ENCODE measurements at places on chromosomes 7 and 10. TPM values are rescaled to one million over a fixed set of nuclear protein-coding genes. Genes with fewer than 3 reads are reported as not detected.

DNA sequence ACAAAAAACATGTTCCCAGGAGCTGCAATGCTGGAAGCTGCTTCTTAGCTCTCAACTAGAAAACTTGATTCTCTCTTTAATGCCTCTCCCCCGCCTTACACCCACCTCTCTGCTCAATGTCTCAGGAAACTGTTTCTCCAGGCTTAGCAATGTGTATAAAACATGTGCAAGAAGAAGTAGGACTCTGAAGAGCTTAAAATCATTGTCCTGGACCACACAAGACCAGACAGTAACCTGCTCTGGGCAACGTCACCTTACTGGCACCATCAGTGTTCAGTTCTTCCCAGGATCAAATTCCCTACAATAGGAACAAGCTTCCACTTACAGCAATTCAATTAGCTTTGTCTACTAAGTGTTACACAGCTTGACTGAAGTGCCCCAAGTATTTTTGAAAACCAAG lies 104.9 kb downstream of the RAPGEF5 start:
- no peak for DNase-seq

Gene TOMM7
- total RNA-seq = 272 TPM

DNA sequence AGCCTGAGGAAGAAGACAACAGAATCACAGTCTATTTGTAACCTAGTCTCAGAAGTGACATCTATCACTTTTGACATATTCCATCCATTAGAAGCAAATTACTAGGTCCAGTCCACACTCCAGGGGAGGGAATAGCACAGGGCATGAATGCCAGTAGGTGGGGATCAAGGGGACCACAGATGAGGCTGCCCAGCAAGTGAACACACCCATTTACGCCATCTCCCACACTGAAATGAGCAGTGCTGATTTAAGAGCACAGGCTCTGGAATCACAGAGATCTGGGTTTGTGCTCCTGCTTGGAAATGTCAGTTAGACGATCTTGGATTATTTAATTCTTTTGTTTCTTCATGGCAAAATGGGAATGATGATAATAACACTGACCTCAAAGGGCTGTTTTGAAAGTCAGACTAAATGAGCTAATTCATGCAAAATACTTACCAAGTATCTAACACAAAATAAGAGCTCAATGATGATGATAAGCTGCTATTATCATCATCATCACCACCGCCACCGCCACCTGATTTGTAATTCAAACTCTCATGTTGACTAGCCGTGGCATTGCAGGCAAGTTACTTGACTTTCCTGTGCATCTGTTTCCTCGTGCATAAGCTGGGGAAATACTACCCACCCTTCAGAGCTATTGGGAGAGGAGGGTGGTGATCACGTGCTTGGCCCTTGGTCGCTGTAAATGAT lies 138.9 kb upstream of the KLF14 start:
- no peak for DNase-seq

- DNase-seq = no peak
These were observed 7.1 kb downstream of the MICALL2 start for GRCh38 chr7:1452205-1452604.

DNA sequence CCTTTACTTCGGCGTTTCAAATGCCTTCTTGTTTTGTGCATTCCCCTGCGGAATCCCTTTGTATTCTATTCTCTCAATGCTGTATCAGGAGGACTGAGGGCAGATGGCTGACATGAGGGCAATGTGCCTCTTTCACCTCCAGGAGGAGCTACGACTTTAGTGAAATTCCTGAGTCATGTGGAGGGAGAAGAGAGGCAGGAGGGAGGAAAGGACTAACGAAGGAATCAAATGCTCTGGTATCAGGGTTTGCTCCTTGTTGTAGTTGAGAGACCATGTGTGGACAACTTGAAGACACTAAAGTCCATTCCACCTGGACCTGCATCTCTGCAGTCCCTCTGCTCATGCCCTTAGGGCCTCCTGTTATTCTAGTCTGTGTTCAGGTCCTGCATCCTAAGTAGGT lies 40.2 kb upstream of the PRSS58 start:
- peak; percentile 24 for DNase-seq

DNA sequence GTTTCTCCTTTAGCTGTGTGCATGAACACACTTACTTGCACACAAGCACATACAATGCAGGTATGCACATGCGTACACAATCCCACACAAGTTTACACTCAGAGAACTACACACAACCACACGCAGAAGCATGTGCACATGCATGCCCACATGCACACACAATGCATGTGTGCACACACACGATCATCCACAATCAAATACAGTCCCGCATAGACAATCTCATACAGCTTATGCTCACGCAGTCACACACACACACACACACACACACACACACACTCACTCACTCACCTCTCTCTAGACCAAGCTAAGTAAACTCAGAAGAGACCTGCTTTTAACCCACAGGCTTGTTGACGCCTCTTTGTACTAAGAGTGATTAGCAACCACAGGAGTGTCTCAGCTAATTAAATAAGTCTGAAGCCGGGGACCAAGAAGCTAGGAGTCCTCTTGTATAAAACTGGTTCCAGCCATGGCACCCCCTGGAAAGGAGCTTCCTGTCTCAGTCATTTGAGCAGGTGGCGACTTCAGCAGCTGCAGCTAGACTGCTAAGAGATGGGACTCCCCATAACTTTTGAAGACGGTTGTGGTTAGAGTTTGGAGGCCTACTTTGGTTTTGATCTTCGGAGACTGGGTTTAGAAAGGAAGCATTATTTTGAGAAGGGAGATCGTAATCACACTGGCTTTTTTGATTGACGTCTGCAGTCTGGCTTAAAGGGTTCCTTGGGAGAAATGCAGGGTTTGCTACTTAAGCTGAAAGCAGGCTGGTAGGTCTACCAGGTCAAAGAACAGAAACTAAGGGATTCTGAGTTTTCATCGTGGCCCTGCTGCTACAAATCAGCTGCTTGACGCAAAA lies 82.3 kb upstream of the ADRB1 start:
- peak; percentile 35 for DNase-seq

GRCh38 chr10:133400624-133401424 lies 6.9 kb downstream of the MTG1 start:
- DNase-seq = no peak

Gene FOXI2
- total RNA-seq = not detected

Gene NPFFR1
- total RNA-seq = not detected

All from myocyte (in vitro differentiated cells).